ENCODE measurements at places on chromosomes 2 and 18. TPM values are rescaled to one million over a fixed set of nuclear protein-coding genes. Genes with fewer than 3 reads are reported as not detected.

DNA sequence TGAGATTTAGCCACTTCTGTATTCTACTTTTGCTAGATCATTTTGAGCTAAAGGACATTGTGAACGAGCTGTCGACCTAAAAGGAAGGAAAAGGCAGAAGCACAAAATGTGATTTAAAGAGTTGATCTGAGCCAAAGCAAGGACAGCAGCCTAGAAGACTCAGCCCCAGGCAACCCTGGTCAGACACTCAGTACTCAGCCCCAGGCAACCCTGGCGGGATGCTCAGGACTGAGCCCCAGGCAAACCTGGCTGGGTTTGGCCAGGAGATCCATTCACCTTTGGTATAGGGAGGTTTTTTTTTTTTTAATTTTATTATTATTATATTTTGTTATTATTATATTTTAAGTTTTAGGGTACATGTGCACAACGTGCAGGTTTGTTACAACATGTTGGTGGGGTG is 34.3 kb upstream of the PXDN start:
- no peak for DNase-seq
- H3K27ac ChIP-seq: no peak overlapping the region
- no peak overlapping the region for H3K4me3 ChIP-seq
- H3K36me3 ChIP-seq: no peaks in the 10 kb centered on the region
- peaks cover 13% of the 10 kb centered on the region for H3K27me3 ChIP-seq

GRCh38 chr2:112679484-112679883 is 33.7 kb downstream of the SLC20A1 start:
- H3K4me3 ChIP-seq: no peak overlapping the region
- no peaks in the 10 kb centered on the region for H3K27me3 ChIP-seq
- DNase-seq: peak; percentile 43
- no peaks in the 10 kb centered on the region for H3K4me1 ChIP-seq

SMAD2 gene
- total RNA-seq: 31.3 TPM

FBXO41 gene
- total RNA-seq: 0.77 TPM

- DNase-seq: no peak
- no peak overlapping the region for H3K27ac ChIP-seq
- H3K36me3 ChIP-seq: no peaks in the 10 kb centered on the region
- H3K4me1 ChIP-seq: no peaks in the 10 kb centered on the region
- no peaks in the 10 kb centered on the region for H3K27me3 ChIP-seq
Observed at GRCh38 chr2:60745761-60746160, 10.3 kb upstream of the PAPOLG start.

SERPINB11 gene
- total RNA-seq: not detected

SERPINB3 gene
- not detected for total RNA-seq

DNA sequence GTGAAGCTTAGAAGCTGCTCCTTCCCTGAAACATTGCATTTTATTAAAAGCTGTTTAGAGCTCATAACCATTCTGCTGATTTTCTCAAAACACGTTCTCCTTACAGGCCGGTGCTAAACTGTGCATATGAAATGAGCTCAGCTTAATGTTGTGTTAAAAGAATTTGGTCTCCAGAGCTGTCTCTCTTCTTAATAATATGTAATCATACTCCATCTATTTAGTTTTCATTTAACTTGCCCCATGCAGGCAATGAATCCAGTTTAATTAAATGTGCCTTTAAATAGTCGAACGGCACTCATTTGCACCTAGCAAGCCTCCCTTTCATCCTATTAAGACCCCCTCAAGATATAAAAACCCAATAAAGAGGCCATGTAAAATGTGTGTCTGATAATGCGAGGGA is 76.3 kb downstream of the HNMT start:
- no peaks in the 10 kb centered on the region for H3K27me3 ChIP-seq
- no peak for DNase-seq
- H3K4me1 ChIP-seq: no peaks in the 10 kb centered on the region

GALNT5 gene
- 32.4 TPM for total RNA-seq

SH3RF3 gene
- total RNA-seq: 10.1 TPM

SLC30A3 gene
- total RNA-seq: under 0.01 TPM

FKBP7 gene
- 54.3 TPM for total RNA-seq

ARMC9 gene
- total RNA-seq: 60.4 TPM

- no peaks in the 10 kb centered on the region for H3K27me3 ChIP-seq
- no peak for DNase-seq
- H3K27ac ChIP-seq: no peak overlapping the region
- H3K4me3 ChIP-seq: no peak overlapping the region
- no peaks in the 10 kb centered on the region for H3K4me1 ChIP-seq
Observed at GRCh38 chr2:139439100-139439499, 658.9 kb upstream of the NXPH2 start.

GPR39 gene
- 1.3 TPM for total RNA-seq

SPATS2L gene
- 50.1 TPM for total RNA-seq

GRCh38 chr2:19691892-19692291 is 209.9 kb downstream of the TTC32 start:
- H3K27ac ChIP-seq: no peak overlapping the region
- H3K27me3 ChIP-seq: peaks cover 9% of the 10 kb centered on the region
- H3K4me3 ChIP-seq: no peak overlapping the region
- no peaks in the 10 kb centered on the region for H3K4me1 ChIP-seq

GRCh38 chr2:130892793-130893785 is 56.4 kb downstream of the ARHGEF4 start:
- H3K27me3 ChIP-seq: no peaks in the 10 kb centered on the region
- H3K4me3 ChIP-seq: no peak overlapping the region
- DNase-seq: no peak
